ENCODE measurements at places on chromosomes 6 and 20.

DNA sequence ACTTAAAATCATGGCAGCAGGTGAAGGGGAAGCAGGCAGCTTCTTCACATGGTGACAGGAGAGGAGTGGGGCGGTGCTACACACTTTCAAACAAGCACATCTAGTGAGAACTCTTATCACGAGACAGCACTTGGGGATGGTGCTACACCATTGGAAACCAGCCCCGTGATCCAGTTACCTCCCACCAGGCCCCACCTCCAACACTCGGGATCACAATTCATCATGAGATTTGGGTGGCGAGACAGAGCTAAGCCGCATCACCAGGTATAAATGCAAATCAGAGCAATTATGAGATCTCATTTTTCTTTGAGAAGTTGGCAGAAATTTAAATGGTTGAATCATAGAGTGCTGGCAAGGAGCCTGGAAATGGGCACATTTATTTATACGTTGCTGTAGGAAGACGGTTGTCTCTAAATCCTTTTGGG lies 31.4 kb downstream of the IGF2R start:
- DNase-seq = no peak

DNA sequence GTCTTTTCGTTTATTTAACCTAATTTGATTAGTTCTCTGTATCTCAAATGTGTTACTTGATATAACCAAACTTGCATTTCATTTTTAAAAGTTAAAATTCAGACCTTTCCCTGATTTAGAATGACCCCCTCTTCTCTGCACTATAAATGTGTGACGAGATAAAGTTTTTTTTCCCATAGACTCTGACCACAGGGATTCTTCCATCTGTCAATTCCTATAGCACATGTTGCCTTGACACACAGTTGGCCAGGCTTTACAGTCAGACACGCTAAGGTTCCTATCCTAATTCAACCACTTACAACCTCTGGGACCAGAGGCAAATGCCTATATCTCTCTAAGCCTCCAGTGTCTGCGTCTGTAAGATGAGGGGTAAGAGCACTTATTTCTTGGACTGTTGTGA lies 40.6 kb downstream of the KCNS1 start:
- DNase-seq = no peak

GRCh38 chr6:140494321-140495108 lies 1120.1 kb upstream of the CITED2 start:
- no peak for DNase-seq

- DNase-seq = no peak
These were observed 305.4 kb downstream of the FARS2 start for GRCh38 chr6:5566718-5567117.

DNA sequence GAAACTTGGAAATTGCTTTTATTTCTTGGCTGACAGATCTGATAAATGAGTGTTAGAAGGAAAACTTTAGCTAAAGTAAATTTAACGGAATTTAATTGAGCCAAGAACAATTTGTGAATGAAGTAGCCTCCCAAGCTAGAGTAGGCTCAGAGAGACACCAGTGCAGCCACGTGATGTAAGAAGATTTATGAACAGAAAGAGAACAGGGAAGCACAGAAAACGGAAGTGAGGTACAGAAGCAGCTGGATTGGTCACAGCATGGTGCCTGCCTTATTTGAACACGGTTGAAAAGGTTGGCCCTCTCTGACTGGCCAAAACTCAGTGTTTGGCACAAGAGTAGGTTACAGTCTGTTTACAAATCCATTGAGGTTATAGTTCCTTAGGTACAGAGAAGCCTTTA lies 29.5 kb upstream of the IFNGR1 start:
- no peak for DNase-seq

GRCh38 chr6:108666656-108667260 lies 106.0 kb downstream of the FOXO3 start:
- no peak for DNase-seq

DNA sequence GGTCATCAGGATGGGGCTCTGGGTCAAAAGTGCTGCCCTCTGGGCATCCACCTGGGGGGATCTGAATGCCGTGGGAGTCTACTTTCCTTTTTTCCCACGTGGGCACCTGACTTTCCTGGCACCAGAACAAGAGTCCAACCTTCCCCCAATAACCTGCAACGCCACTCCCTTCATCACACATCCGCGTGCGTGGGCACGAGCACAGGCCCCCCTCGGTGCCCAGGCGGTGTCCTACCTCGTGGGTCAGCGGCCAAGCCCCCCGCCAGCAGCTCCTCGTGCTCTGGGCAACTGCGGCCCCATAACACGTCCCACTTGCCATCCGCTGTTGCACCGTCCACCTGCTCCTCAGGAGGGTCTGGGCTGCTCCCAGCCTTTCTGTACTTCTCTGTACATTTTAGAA lies 87.0 kb downstream of the YTHDF1 start:
- DNase-seq = peak; percentile 4

DNA sequence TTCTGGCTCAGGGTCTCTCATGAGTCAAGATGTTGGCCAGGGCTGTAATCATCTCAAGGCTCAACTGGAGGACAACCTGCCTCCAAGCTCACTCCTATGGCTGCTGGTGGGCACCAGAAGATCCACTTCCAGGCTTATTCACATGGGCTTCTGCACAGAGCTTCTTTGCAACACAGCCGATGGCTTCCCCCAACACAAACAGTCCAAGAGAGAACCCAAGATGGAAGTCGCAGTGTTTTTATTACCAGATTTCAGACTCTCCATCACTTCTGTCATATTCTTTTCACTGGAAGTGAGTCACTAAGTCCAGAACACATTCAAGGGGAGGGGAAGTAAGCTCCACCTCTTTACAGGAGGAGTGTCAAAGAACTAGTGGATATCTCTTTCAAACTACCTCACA lies 75.5 kb downstream of the CD164 start:
- DNase-seq = no peak

GRCh38 chr6:128723667-128724066 lies 159.3 kb upstream of the LAMA2 start:
- DNase-seq = peak; percentile 45

- DNase-seq = no peak
These were observed 231.9 kb upstream of the FAM83B start for GRCh38 chr6:54614499-54615195.

DNA sequence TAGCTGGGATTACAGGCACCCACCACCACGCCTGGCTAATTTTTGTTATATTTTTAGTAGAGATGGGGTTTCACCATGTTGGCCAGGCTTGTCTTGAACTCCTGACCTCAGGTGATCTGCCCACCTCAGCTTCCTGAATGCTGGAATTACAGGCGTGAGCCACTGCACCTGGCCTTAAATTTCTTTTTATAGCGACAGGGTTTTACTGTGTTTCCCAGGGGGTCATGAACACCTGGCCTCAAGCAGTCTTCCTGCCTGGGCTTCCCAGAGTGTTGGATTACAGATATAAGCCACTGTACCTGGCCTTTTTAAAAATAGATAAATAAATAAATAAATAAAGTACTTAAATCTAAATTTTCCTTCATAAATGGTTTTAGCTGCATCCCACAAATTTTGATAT lies 57.5 kb downstream of the LIN28B start:
- no peak for DNase-seq

DNA sequence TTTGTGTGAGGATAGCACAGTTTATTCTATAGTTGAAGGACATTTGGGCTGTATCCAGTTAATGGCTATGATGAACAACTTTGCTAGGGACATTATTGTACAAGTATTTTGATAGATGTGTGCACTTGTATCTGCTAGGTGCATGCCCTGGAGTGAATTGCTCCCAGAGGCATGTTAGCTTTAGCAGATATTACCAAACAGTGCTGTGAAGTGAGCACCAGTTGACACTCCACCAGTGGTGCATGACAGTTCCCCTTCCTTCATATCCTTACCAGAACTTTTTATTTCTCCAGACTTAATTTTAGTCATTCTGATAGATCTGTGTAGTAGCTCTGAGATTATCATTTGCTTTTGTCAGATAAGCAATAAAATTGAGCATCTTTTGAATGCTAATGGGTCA lies 48.9 kb upstream of the ENPP5 start:
- no peak for DNase-seq

DNA sequence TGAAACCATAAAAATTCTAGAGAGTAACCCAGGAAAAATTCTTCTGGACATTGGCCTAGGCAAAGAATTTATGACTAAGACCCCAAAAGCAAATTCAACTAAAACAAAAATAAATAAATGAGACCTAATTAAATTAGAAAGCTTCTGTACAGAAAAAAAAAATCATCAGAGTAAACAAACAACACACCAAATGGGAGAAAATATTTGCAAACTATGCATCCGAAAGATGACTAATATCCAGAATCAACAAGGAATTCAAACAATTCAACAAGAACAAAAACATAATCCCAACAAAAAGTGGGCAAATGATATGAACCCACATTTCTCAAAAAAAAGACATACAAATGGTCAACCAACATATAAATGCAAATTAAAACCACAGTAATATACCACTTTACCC lies 242.6 kb upstream of the CDYL start:
- DNase-seq = no peak

GRCh38 chr20:8018958-8019245 lies 659 bp downstream of the TMX4 start:
- peak; percentile 57 for DNase-seq

- no peak for DNase-seq
These were observed 434.5 kb downstream of the HDGFL1 start for GRCh38 chr6:23003671-23004467.

- peak; percentile 21 for DNase-seq
These were observed 57.2 kb upstream of the ARHGAP18 start for GRCh38 chr6:129766959-129767728.

DNA sequence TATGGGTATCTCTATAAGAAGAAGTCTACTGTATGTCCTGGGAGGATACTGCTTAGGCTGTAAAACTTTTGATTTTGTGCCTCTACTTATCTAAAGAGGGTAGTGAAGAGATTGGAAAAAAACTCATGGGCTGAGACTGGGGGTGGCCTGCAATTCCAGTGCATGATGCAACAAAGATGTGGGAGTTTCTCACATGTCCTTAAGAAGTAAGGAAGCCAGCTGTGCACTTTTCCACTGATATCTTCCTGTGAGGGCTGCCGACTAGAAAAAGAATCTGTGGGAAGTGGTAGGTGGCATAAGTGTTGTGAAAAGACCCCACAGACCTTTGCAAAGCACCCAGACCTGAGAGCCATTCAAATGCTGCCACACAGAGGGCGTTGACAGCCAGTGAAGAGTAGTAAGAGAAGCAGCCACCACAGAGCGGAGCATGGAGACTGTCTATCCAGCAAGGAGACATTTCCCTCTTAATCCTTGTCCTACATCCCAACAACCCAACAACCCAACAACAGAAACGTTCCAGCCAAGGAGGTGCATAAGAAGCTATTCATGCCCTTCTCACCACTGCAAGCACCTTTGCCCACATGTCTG lies 65.1 kb downstream of the PFDN4 start:
- DNase-seq = no peak

GRCh38 chr6:113644861-113645575 lies 212.1 kb upstream of the MARCKS start:
- DNase-seq = no peak

DNA sequence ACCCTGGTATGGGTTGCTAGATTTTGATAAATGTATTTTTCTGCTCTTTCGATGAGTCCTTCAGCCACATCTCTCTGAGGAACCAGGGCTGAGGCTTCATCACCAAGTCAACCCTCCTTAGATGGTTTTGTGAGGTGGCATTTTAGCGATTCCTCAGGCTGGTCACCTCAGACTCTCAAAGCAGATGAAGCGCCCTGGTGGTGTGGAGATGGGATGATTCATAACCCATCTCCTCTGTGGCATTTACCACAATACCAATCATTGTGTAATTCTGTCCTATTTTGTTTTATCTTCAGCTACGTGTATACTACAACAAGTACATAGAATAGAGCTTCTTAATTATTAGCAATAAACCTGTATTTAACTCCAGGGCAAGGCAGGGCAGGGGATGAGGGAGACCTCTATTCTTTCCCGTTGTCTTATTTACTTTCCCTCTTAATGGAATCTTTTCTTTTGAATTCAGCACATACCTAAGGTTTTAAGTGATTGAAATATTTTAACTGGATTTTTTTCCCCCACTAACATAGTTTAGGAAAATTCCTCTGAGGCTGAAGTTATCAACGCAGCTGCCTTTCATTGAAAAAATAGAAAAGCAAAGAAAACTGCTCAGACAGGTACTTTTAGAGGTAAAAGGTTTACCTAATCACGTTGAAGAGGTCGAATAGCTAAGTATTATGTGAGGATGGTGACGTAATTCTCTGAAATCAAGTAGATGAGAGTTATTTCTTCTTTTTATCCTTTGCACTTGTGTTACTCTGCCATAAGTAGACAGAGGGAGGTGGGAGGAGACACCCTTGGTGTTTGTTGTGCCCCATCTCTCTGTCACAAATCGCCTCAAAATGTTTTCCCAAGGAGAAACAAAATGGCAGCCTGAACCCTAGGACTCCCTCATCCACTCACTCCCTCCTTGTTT lies 57.4 kb upstream of the EDN3 start:
- DNase-seq = no peak

DNA sequence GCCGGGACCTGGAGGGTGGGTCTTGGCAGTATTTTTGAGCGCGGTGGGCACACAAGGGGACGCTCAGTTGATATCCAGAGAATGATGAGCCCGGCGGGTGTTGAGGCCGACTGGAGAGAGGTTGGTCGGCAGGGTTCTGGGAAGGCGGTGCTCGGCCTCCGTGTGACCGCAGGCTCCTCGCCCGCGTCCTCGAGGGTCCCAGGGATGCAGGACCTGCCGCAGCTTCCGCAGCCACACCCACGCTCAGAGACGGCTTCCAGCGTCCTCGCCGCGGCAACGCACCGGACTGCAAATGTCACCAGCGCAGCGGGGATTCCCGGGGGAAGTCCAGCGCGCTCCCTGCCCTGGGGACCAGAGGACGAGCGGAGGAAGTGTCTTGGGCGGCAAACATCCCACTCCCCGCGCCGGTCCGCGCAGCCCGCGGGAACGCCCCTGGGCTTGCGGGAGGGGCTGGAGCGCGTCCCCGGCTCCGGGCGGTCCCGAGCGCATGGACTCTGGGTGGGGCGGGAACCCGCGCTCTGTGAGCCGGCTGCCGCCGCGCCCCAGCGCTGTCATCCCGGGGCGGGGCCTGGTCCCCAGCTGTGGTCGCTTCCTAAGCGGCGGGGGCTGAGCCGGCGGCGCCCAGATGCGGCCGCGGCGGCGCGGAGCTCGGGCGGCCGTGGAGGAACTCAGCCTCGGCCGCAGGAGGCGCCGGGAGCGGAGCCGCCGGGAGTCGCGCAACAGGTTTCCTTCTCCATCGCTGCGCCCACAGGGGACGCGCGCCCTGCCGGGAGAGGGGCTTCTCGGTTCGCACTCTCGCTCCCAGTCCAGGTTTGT lies at the start of gene STX11:
TSS of gene STX11 (plus strand) at position 624 of the 816 bp plus-strand sequence. CDS start 36,111 bp downstream, outside the sequence.
- DNase-seq = peak; percentile 75

DNA sequence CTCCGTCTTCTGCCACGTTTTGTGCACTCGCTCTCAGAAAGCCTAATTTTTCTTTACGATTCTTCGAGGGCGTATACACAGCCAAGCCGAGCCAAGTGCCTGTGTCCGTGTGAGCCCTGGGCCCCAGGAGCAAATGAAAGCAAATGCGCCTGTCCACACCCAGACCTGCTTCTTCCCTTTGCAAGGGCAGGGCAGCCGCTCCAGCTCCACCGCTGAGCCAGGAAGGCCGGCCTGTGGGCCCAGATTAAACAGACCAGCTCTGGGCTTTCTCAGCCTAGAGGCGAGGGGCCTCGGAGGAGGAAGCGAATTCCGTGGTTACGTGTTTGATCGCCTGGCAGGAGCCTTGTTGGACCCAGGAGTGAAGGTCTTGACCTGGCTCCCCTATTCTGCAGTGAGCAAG lies 184.6 kb downstream of the SMOC2 start:
- DNase-seq = no peak
